ENCODE measurements at places on chromosomes 16 and 17. TPM values are rescaled to one million over a fixed set of nuclear protein-coding genes. Genes with fewer than 3 reads are reported as not detected.

GRCh38 chr17:73199751-73200317 is 7.0 kb downstream of the COG1 start:
- DNase-seq: no peak

The MT1A gene
- not detected for total RNA-seq

The TMEM100 gene
- total RNA-seq: 2.1 TPM

DNA sequence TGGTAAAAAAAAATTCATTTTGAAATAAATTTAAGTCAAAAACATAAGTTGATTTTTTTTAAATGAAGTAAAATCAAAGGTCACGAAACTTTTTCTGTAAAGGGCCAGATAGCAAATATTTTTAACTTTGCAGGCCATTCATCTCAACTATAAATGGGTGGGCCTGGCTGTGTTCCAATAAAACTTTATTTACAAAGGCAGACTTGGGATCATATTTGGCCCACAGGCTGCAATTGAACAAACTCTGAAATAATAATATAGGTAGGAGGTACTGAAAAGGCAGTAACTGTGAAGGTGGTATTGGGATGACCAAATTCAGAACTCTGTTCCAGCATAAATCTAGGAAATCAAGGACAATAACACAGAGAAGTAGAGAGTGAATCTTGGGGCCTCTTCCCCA is 12.2 kb upstream of the EMP2 start:
- DNase-seq: no peak
